Activated T-helper 1 cell treated with anti-CD3 and anti-CD28 coated beads, Interleukin-12 subunit alpha, Interleukin-12 subunit beta, Interleukin-2, Interleukin-4 antibody, amounts not matched to agents 30 ng/mL and 10 ng/mL and 1 ng/mL, durations not matched to agents 14 hours and 24 hours and 36 hours (primary cell): ENCODE measurements at places on chromosomes 5 and 9. TPM values are rescaled to one million over a fixed set of nuclear protein-coding genes. Genes with fewer than 3 reads are reported as not detected.

IRF1 gene
- total RNA-seq = 190 and 198 TPM in 2 replicates

- DNase-seq = no peak
Observed at GRCh38 chr9:17531642-17532254, 47.1 kb upstream of the SH3GL2 start.

GRCh38 chr9:135744333-135745070, 42.5 kb downstream of the KCNT1 start:
- no peak for DNase-seq

FRMD3 gene
- total RNA-seq = 0.34 and 0.37 TPM in 2 replicates

GRCh38 chr9:34246453-34246852, 67.6 kb downstream of the UBAP1 start:
- no peak for DNase-seq

SLC22A4 gene
- total RNA-seq = 1.6 and 2.6 TPM in 2 replicates

GRCh38 chr5:88145611-88146467, 122.8 kb downstream of the TMEM161B start:
- no peak for DNase-seq

DNA sequence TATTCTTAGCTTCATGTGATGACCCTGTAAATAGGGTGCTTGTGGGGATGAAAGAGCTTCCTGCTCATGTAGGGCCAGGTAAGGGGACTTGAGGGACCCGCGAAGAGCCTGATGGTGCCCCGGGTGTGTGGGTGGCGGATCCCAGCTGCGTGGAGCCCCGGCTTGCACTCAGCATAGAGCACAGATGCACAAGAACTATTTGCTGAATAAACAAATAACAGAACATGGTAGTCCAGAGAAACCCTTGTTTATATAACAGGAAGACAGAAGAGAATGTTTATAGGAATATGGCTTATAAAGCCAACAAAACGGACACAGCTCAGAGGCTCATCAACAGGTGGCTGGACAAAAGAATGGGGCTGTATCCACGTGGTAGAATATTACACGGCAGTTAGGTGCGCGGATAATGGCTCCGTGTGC, 106.9 kb upstream of the COL5A1 start:
- DNase-seq = no peak

XRCC4 gene
- 10.2 and 11.2 TPM in 2 replicates for total RNA-seq

DNA sequence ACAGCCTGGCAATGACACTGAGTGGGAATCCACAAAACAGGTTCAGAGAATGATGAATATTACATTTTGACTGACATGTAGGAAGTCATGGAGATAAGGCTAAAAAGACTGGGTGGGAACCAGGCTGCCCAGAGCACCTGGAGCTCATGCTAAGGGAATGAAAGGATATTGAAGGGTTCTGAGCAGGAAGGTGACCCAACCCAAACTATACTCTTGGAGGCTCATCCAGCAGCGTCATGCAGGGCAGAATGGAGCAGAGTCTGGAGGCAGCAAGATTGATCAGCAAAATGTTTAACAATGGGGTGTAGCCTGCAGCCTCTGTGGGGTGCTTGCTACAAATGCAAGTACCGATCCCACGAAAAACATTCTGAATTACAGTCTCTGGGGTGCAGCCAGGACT, 120.2 kb downstream of the PSD2 start:
- no peak for DNase-seq

ADGRD2 gene
- total RNA-seq = not detected in 2 replicates

FOXI1 gene
- not detected in 2 replicates for total RNA-seq

GRCh38 chr5:122421374-122422079, 109.5 kb downstream of the SNCAIP start:
- DNase-seq = no peak

FXN gene
- 43.6 and 47.7 TPM in 2 replicates for total RNA-seq

FAM174A gene
- 8.2 and 9.7 TPM in 2 replicates for total RNA-seq

BTNL8 gene
- total RNA-seq = not detected in 2 replicates

DNA sequence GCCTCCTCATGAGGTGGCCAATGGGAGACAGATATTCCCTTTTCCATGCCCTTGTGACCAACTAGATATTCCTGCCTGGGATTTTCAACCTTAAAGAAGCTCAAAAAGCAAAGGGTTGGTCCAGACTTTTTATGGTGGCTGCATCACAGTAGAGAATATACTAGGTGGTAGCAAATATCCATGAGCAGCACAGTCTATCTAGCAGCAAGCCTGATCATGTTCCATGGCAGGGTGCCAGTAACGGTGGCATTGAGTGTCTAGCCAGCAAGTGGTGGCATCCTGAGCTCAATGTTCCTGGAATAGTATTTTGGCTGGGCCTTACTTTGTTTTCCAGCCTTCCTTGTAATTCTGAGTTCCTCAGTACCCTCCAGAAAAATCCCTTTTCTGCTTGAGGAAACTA, 25.8 kb downstream of the CDC25C start:
- no peak for DNase-seq

NOXA1 gene
- total RNA-seq = 0.49 and 0.54 TPM in 2 replicates

C9 gene
- not detected in 2 replicates for total RNA-seq

SLCO6A1 gene
- total RNA-seq = not detected in 2 replicates
